ENCODE measurements at places on chromosomes 2 and 18.

- no peak for DNase-seq
These were observed 177.6 kb downstream of the BABAM2 start for GRCh38 chr2:28068088-28068487.

GRCh38 chr2:23486684-23487075 is 101.7 kb downstream of the KLHL29 start:
- DNase-seq = peak; percentile 57

- no peak for DNase-seq
These were observed 135.8 kb upstream of the SMAD2 start for GRCh38 chr18:48066225-48066652.

- no peak for DNase-seq
These were observed 777.0 kb downstream of the CPS1 start for GRCh38 chr2:211333377-211333776.

- DNase-seq = no peak
These were observed 149.0 kb upstream of the CYP1B1 start for GRCh38 chr2:38224821-38225437.

DNA sequence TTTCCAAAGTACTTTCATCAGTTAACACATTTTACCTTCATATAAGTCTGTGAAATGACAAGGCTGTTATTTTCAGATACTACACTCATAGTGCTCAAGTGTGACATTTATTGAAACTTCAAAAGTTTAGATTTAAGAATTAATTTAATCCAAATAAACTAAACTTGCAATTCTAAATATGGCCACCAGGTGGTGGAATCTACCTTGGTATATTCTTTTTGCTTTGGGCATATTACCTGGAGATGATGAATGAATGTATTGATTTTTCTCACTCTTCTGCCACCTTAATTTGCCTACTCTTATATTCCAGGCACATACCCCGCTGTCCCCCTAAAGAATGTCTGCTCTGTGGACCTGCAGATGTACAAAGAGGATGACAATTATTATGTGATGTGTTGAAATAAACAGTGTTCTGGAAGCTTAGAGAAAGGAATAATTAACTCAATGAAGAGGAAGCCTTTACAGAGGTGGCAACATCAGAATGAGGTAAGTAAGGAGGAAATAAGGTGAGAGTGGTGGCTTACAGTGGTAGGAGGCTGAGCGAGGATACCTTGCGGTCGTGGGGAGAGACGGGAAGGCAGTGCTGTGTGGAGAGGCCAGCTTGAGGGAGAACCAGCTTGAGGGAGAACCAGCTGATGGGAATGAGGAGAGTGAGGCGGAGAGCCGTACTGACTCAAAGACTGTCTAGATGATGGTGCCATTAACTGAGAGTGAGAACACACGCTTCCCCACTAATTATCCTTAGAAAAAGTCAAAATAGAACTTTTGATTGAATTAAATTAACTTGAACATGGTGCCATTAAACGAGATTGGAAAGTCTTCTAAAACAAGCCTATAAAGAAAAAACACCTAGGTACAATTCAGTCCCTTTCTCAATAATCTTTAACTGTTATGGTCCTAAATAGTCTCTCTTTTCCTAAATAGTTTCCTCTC is 179.5 kb downstream of the CELF4 start:
- no peak for DNase-seq

- no peak for DNase-seq
These were observed 17.3 kb upstream of the ARHGAP25 start for GRCh38 chr2:68717305-68717661.

- no peak for DNase-seq
These were observed 368.2 kb downstream of the IRS1 start for GRCh38 chr2:226431288-226431948.

GRCh38 chr2:2324565-2325101 is 6.4 kb downstream of the MYT1L start:
- DNase-seq = no peak

GRCh38 chr2:174350593-174351181 is 15.9 kb downstream of the SP9 start:
- no peak for DNase-seq

DNA sequence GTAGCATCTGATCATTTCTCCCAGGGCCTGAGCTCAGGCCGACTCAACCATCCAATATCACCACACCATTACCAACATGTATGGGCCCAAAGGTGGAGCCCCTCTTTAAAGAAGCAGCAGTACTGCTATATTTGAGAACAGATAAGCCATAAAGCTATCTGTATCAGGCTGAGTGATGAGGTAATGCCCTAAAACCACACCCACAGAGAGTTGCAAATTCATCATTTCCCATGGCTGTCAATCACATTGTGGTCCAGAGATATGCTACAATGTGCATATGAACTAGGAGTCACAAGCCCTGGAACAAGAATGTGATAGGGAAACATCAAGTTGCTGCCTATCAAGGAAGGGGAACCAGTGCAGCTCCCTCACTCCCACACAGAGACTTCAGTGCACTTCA is 52.6 kb upstream of the GALNT13 start:
- DNase-seq = no peak

- no peak for DNase-seq
These were observed 58.1 kb downstream of the DGKD start for GRCh38 chr2:233412405-233412804.

DNA sequence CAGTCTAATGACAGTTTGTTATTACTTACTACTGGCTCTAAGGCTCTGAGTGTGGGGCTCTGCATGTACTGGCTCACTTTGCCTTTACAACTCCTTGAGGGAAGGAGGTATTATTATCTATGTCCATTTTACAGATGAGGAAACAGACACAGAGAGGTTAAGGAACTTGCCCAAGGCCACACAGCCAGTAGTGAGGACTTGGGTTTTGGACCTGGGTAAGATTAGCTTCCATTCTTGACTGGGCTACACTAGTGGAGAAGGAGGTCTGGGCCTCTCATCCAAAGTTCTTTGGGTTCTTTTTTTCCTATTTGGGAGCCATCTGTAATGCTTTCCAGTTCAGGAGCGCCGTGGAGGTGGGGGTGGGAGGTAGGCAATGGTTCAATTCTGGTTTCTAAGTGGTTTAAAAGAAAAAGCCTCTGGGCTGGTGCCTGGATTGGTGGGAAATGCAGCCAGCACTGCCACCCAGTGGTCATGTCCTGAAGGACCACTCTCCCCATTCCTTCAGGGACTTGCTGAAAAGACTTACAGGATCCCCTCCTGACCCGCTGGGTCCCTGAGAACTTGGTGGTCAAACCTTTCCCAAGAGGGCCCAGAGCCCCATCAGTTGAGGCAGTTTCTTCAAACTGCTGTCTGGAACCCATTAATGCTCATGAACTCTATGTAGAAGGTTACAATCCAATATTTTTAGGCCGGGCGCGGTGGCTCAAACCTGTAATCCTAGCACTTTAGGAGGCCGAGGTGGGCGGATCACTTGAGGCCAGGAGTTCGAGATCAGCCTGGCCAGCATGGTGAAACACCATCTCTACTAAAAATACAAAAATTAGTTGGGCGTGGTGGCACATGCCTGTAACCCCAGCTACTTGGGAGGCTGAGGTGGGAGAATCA is 38.6 kb upstream of the NOTO start:
- DNase-seq = peak; percentile 74

DNA sequence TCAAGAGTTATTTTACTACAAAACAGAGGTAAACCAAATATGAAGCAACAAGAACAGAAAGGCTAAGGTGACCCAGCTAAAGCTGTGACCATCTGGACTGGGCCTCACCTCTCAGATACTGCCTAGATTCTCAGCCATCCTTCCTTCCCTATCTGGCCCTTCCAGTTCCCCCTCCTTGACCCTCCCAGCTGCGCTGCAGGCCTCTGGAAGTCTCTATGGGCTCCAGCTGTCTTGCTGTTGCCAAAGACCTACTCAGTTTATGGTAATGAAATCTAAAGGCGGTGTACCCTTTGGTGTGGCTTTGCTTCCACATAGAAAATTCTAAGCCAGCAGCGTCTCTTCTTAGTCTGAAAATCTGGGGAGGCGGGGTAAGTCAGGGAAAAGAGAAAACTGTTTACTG is 55.7 kb downstream of the ARHGEF33 start:
- peak; percentile 47 for DNase-seq

GRCh38 chr2:238774071-238774470 is 73.8 kb upstream of the TWIST2 start:
- DNase-seq = no peak

GRCh38 chr2:38658613-38659012 is 7.3 kb upstream of the GALM start:
- no peak for DNase-seq

DNA sequence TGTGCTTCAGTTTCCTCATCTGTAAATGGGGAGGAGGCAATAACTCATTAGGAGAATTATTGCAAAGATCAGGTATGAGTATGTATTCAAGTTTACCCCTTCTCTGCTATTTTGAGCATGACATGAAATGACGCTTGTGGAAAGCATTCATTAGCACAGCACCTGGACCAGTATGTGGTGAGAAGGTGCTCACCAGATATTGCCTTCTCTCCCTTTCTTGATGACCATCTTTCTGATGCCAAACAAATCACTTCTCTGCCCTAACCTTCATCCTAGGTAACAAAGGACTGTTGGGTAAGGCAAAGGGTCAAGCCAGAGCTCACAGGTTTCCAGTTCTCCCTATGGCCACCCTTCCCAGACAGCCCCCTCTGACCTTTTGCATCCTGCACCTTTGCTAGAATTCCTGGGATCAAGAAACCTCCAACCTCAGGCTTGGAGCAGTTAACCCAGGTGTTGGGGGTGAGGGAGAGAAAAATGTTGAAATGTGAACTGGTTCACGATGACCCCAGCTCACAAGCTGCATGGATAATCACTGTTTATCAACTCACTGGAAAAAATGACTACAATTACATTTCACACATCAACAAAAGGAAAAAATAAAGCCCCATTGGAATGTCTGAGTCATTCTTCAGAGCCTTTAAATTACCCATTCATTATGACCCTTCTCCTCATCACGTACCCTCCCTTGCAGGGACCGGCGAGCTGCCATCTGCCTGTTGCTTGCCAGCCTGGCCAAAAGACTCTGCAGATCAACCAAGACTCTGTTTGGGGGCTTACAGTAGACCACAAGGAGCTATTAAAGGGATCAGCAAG is 41.6 kb downstream of the LBH start:
- no peak for DNase-seq

- DNase-seq = no peak
These were observed 15.9 kb downstream of the FAM210A start for GRCh38 chr18:13710414-13710831.

- DNase-seq = no peak
These were observed 176.0 kb downstream of the ACKR3 start for GRCh38 chr2:236745420-236746210.

DNA sequence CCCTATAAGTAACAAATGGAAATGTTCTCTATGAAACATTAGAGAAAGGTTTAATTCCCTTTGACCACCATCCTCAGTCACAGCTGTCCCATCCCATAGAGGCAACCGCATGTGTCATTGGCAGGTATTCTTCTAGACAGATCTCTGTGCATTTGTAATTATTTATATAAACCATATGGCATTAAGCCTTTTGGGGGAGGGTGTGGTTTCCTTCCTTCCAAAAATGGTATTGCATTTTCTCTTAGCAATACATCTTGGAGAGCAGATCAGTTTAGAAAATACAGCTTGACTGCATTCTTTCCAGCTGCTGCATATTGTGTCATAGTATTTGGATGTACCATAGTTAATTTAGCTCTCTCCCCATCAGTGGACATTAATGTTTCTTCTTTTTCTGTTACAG is 57.7 kb downstream of the LCLAT1 start:
- no peak for DNase-seq

DNA sequence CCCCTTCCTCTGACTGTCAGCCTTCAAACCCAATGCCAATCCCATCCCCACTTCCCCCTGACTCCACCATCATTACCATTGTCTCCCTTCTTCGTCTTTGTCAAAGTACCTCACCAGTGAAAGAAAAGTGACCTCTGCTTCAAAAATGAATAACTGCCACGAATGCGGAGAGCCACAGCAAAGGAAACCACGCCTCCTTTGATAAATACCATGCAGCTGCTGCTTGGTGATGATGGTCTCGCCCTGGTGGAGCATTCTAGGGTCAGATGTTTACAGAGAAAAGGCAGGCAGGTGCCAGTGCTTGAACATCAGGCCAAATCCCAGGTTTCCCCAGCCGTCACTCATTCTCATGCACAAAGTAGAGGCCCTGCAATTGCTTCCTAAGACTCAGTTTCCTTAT is 162.2 kb downstream of the BCL11A start:
- DNase-seq = no peak

- no peak for DNase-seq
These were observed 176.1 kb downstream of the VAPA start for GRCh38 chr18:10089881-10090280.

DNA sequence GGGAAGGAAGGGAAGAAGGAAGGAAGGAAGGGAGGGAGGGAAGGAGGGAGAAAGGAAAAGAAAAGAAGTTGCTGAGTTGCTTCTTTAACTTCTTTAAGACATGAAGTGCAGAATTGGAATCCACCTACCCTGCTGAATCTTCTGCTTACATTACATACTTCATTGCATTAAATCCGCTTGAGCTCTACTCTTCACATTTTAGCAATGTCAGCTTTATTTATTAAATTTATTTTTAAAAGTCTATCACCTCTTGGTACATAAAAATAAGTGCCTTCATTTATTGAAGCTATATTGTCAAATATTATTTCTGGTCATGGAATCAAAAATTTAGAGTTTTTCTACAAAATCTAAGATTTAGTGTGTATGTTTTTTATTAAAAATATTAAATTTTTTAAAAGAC is 284.6 kb downstream of the CCDC102B start:
- DNase-seq = no peak

DNA sequence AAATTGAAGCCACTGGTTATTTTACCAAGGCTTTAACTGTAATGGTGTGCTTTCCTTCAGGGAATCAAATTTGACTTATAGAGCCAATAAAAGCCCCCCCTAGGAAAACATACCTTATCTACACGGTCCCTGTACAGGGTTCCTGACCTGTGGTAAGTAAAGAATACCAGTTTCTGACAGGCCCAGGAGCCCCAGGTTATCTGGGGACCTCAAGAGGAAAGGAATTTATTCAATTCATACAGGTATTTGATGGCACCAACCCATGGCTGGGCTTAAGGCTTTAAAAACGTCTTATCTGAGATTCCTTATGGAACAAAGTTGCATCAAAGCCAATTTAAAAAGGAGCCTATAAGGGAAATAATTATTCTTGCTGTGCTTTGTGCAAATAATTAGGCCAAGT is 7.0 kb upstream of the RPIA start:
- DNase-seq = no peak

DNA sequence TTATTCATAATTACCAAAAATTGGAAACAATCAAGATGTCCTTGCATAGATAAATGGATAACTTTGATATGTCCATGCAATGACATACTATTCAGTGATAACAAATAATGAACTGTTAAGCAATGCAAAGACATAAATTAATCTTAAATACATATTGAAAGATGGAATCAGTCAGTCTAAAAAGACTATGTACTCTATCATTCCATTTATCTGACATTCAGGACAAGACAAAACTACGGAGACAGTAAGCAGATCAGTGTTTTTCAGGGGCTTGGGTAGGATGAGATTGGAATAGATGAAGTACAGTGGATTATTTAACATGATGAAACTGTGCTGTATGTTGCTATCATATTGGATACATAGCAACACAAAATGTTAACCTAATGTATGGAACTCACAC is 21.3 kb upstream of the ZNF804A start:
- no peak for DNase-seq

All from ovary (tissue), 10 donors.